ENCODE measurements at places on chromosomes 3 and 15.

DNA sequence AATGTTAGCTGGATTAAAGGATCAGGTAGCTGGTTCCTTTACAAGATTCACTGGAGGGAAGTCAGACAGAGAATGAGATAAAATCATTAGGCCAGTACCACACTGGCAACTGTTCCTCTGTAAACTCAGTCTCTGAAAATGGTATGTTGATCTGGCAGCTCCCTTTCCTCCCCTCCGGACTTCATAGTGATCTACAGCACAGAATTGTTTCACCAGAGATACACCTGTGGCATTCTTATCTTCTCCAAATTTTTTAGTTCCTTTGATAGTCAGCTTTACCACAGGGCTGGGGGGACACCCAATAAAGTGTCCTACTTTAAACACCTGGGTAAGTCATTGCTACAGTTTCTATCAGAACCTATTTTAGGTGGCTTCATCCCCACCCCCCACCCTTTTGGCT, 304.3 kb upstream of the KCNH8 start:
- no peak for DNase-seq

DNA sequence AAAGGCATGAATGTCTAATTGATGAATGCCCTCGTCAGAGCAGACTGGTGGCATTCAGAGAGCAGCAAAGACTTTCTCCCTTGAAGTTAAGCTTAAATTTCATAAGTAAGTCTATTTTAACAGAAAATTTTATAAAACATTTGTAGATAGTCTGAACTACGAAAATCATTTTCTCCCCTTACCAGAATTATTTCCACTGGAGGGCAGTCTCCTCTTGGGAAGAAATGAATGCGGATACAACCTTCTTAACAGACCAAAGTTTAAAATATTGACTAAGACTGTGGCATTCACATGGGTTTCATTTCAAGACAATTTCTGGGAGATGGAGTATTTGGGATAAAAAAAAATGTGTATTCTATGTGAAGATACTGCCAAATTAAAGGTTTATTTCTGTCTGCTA, 669.0 kb downstream of the FHIT start:
- no peak for DNase-seq

- DNase-seq: no peak
These were observed 111.6 kb upstream of the DCBLD2 start for GRCh38 chr3:99013077-99013476.

- DNase-seq: no peak
These were observed 26.8 kb downstream of the FNDC3B start for GRCh38 chr3:172065967-172066762.

- DNase-seq: no peak
These were observed 219.7 kb upstream of the LINGO1 start for GRCh38 chr15:77852241-77853007.

- DNase-seq: no peak
These were observed 8.6 kb upstream of the GABPB1 start for GRCh38 chr15:50363612-50364011.

- peak; percentile 36 for DNase-seq
These were observed at the start of gene IQSEC1 for GRCh38 chr3:13073326-13074005. Gene IQSEC1 (minus strand): TSS chr3:13073429. CDS start chr3:13073014, 415 bp downstream.

DNA sequence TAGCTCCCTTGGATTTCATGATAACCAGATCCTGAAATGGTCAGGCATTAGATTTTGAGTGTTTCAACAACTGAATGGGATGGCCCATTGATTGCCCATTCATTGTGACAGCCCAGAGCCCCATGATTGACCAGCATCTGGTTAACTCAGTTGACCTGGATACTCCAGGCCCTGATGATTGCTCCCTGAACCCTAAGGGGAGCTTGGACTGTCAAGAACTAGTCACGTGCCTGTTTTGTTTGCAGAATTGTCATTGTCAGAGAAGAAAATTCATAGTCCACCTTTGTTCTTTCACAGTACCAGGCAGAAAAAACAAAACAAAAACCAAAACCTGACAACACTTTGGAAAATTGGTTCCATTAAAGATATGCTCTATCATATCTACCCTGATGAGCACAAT, 241.3 kb upstream of the ONECUT1 start:
- no peak for DNase-seq

GRCh38 chr3:135853981-135854380, 111.5 kb upstream of the PPP2R3A start:
- no peak for DNase-seq

- DNase-seq: no peak
These were observed 34.7 kb downstream of the FOXL2 start for GRCh38 chr3:138912237-138912636.

- no peak for DNase-seq
These were observed 1.4 kb downstream of the GPR149 start for GRCh38 chr3:154428286-154429206.

DNA sequence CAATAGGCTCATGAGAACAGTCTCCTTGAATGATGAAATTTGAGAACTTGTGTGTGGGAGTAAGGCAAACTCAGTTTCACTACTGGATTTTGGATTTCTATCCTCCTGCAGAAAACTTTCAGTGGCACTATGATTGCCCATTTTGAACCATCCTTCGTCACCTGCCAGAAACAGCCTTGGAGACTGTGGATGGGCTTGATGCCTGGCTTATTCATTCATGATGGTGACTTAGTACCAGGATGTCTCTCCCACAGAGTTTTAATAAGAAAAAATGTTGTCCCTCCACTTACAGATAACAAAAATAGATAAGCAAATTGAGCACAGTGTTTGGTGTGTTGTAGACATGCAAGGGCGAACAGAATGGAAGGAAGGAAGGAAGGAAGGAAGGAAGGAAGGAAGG, 53.5 kb upstream of the CPNE4 start:
- no peak for DNase-seq

DNA sequence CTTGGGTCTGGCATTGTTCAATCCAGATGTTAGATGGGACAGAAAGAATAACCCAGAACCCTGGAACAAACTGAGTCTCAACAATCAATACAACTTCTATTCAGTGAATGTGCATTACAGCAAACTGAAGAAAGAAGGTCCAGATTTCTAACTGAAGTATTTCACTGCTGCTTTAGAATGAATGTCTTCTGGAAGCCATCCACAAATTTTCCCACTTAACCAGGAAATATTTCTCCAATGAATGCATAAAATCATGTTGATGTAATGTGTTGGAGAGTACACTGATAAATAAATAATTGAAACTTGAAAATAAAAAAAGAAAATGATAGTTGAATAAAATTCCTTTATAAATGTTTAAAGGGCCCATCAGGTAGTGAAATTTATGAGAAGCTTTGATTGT, 658.6 kb downstream of the ZBBX start:
- no peak for DNase-seq

GRCh38 chr3:59867185-59868002, 817.6 kb upstream of the CFAP20DC start:
- no peak for DNase-seq

DNA sequence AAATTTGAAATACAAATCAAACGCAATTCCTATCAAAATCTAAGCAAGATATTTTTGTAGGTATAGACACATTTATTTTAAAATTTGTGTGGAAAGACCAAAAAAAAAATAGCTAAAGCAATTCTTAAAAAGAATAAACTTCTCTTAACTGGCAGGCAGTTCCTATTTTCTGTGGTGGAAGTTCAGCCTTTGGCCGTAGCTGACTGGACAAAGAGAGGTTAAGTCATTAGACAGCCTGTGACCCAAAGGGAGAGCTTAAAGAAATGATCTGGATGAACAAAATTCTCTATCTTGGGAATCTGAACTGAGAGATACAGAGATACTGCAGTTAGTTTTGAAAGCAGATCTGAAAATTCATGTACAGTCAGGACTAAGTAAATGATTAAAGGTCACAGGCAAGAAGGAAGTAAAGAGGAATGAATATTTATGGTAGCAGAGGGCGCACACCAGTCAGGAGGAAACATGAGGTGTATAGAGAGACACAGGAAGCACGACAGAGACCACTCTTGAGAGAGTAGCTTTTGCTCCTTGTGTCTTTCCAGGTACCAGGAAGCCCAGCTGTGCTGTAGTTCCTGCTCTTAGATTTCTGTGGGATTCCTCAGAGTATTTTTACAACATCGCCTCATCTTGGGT, 57.5 kb downstream of the TPRG1 start:
- no peak for DNase-seq

- DNase-seq: no peak
These were observed 151.1 kb upstream of the ARHGEF26 start for GRCh38 chr3:153970047-153970446.

GRCh38 chr3:182797876-182798275, 4.6 kb downstream of the ATP11B start:
- no peak for DNase-seq

All from NCI-H2171 (cell line).